ENCODE measurements at places on chromosomes 16 and 17.

GRCh38 chr16:71555230-71555891 is 21.5 kb downstream of the TAT start:
- DNase-seq = no peak

GRCh38 chr17:28744104-28744971 is 527 bp downstream of the TRAF4 start:
- DNase-seq = peak; percentile 55

- DNase-seq = no peak
These were observed 14.3 kb upstream of the TMED6 start for GRCh38 chr16:69365901-69366300.

GRCh38 chr17:72416905-72417304 is 296.1 kb downstream of the SOX9 start:
- no peak for DNase-seq

DNA sequence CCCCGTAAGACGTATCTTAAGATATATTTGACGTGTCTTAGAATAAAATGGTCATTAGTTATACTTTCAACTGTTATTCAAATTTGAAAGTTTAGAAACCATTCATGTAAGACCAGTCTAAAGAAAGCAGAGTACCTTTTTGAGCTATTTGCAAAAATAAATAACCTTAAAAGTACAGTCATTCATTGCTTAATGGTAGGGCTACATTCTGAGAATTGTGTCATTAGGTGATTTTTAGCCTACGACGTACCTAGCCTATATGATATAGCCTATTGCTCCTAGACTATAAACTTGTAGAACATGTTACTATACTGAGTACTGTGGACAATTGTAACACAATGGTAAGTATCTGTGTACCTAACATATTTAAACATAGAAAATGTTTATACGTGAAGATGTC is 139.2 kb downstream of the PHKB start:
- no peak for DNase-seq

GRCh38 chr17:59367657-59368045 is 36.2 kb downstream of the YPEL2 start:
- DNase-seq = no peak

- DNase-seq = no peak
These were observed 30.6 kb downstream of the ABCA9 start for GRCh38 chr17:69030169-69030568.

GRCh38 chr17:2183346-2183745 is 120.2 kb downstream of the SMG6 start:
- DNase-seq = no peak

- DNase-seq = no peak
These were observed 8.0 kb downstream of the IGF2BP1 start for GRCh38 chr17:49005140-49005539.

- DNase-seq = no peak
These were observed 6.7 kb downstream of the ZNF646 start for GRCh38 chr16:31080756-31081419.

GRCh38 chr17:61822326-61823285 is 40.7 kb downstream of the BRIP1 start:
- no peak for DNase-seq

- no peak for DNase-seq
These were observed 54.2 kb downstream of the SREBF1 start for GRCh38 chr17:17782523-17783115.

GRCh38 chr16:83992624-83993023 is 24.6 kb downstream of the NECAB2 start:
- peak; percentile 47 for DNase-seq

GRCh38 chr16:23539984-23540816 is 16.9 kb downstream of the EARS2 start:
- DNase-seq = no peak

DNA sequence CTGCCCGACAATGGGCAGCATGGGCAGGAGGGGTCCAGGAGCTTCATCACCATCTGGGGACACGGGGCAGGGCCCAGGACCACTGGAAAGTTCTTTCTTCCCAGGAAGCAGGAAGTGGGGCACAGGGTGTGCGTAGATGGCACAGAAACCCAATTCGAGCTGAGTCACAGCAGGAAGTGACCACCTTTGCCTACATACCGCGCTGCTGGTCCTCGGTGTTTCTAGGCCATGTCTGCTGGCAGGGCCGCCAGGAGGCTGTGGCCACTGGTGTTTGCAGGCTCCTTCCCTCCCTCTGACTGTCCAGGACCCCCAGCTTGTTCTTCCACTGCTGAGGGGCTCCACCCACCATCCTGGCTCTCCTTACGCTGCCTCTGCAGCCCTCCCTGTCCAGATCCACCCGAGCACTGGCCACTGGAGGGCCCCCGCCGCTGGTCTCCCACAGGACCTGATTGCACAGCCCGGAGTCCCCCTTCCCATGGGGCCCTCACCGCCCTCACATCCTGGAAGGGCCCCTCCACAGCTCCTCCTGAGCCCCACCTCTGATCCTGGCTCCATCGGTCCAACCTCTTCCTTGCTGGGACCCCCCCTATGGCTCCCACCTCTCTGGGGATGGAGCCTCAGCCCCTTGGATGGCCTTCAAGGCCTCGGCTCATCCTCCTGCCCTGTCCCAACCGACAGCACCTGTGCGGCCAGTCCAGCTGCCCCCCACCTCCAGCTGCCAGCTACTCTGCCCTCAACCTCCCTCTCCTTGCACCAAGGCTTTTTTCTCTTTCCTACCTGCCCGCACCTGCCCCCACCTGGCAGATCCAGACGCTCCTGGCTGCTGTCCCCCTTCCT is 14.5 kb upstream of the RASD1 start:
- DNase-seq = no peak

GRCh38 chr17:16215002-16215272 is 397 bp downstream of the NCOR1 start:
- DNase-seq = peak; percentile 25

- DNase-seq = peak; percentile 70
These were observed 29.8 kb downstream of the WSB1 start for GRCh38 chr17:27323538-27324215.

- DNase-seq = peak; percentile 20
These were observed 77.1 kb downstream of the USP31 start for GRCh38 chr16:23072084-23072599.

DNA sequence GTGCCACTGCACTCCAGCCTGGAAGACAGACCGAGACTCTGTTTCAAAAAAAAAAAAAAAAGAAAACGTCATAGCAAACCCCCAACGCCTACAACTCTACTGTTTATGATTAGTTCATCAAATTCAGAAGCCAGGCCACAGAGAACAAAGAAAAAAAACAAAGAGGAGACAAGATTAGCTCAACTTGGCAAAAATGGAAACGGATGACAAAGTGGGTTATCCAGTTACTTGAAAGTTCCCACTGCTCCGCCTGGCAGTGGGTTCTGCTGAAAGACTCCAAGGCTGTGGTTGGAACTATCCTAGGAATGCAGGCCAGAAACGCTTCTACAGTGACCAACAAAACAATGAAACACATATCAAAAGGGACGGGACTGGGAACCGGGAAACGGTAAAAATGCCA is 53.1 kb downstream of the MRM3 start:
- DNase-seq = peak; percentile 91

DNA sequence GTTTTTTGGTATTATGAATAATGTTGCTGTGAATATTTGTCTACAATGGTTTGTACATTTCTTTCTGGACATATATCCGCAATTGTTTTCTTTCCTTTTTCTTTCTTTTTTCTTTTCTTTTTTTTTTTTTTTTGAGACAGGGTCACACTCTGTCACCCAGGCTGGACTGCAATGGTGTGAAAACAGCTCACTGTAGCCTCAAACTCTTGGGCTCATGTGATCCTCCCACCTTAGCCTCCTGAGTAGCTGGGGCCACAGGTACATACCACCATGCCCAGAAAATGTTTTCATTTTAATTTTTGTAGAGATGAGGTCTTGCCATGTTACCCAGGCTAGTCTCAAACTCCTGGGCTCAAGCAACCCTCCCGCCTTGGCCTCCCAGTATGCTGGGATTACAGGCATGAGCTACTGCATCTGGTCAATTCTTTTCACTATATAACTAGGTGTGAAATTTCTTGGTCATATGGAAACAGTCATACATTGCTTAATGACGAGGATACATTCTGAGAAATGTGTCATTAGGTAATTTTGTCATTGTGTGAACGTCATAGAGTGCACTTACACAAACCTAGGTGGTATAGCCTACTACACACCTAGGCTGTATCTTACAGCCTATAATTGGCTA is 15.2 kb downstream of the IL21R start:
- DNase-seq = no peak

- DNase-seq = no peak
These were observed 4.6 kb downstream of the CIITA start for GRCh38 chr16:10881479-10882030.

DNA sequence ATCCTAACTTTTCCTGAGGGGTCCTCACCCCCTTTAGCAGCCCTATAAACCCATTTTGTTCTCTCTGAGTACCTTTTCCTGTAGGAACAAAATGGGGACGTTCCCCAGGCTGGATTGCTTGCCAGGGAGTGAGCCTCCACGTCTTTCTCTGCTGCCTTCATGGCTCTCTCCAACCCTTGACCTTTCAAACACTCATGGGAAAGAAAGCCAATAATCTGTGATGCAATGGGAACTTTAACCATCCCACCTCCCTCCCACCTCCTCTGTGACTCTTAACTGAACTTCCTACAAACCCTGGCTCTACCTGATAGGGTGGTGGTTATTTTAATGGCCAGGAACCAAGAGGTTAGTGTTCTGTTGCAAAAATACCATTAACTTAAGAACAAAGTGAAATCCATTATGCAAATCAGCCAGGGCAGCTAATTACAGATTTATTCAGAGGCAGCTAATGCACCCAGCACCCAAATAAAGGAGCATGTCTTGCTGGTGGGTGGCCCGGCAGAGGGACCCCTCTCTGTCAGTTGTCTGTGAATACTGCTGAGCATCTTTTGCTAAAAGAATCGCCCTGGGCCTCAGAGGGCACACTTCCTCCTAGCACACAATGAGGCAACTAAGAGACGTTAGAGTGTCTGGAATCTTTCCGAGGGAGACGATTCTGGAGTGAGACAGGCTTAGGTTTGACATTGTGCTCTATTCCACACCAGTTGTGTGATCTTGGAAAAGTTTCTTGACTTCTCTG is 3.0 kb downstream of the PIPOX start:
- DNase-seq = no peak

DNA sequence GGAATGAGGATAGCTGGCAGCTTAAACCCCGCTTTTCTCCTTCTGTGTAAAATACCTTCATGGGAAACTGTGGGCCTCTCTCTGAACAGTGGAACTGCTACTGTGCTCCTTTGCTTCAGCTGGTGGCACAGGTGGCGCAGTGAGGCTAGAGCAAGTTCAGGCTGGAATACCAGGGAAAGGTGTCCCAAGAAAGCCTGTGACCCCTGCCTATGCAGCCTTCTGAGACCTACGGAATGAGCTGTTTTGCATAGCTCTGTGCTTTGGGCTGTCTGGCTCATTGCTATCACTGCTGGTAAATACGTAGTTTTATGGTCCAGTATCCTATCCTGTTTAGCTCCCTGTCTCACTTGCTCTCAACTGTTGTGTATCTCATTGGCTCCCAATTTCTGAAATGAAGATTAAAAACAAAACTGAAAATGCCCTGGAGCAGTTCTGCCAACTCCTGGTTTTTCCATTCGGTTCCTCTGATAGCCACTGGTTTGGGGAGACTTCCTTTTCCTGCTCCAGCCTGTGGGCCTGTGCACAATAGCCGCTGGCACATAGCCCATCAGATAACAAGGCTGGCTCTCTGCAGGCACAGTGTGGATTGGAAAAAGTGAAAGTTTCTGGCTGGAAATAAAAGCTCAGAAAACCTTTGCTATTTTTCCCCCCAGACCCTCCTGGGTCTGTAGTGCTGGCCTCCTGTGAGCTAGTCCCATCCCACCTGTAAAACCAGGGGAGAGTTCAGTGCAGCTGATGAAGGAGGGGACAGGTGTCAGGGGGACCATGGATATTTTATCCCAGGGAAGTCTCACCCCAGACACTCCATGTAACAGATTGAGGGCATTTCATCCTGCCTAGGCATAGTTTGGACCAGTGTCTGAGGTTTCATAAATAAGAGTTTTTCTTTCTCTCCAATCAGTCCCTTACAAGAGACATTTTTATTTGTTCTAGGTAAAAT is 24.0 kb downstream of the LIMD2 start:
- peak; percentile 76 for DNase-seq

GRCh38 chr16:72357910-72358309 is 186.0 kb upstream of the PMFBP1 start:
- DNase-seq = no peak

GRCh38 chr16:4117250-4117578 is 972 bp upstream of the ADCY9 start:
- no peak for DNase-seq

GRCh38 chr16:565419-566330 is 1.1 kb upstream of the NHLRC4 start:
- DNase-seq = no peak

- no peak for DNase-seq
These were observed 56.8 kb downstream of the ANKFY1 start for GRCh38 chr17:4206962-4207361.

DNA sequence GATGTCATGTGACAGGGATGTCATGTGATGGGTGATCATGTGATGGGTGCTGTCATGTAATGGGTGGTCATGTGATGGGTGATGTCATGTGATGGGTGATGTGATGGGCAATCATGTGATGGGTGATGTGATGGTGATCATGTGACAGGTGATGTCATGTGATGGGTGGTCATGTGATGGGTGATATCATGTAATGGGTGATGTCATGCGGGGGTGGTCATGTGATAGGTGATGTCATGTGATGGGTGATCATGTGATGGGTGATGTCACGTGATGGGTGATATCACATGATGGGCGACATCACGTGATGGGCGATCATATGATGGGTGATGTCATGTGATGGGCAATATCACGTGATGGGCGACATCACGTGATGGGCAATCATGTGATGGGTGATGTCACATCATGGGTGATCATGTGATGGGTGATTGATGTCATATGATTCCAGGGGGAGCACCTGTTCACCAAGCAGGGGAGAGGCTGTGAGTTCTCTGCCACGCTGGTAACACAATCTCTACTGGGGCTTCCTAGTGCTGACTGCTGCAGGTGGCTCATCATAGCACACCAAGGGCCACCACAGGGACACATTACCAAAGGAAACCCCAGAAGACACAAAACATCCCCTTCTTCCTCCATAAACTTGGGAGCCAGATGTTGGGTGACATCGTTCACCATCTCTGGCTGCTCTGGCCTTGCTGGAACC is 16.5 kb downstream of the CD300LB start:
- DNase-seq = no peak

GRCh38 chr16:3485821-3486505 is 9.3 kb downstream of the C16orf90 start:
- no peak for DNase-seq

DNA sequence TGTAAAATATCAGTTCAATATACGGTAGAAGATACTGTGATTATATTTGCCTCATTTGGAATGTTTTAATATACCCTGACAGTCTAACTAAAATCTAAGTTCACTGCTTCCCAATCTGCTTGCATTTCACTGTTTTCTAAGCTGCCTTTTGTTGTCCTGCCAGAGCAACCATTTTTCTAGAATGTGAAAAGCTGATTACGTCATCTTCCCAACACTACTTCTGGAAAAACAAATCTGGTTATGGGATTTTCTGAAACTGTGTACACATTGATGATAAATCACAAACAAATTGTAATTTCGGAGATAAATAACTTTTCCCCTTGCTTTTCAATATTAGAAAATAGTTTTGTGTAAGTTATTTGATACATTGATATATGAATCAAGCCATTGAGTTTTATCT is 1529.0 kb downstream of the CDH11 start:
- no peak for DNase-seq
